ENCODE measurements at places on chromosomes 2 and 18. TPM values are rescaled to one million over a fixed set of nuclear protein-coding genes. Genes with fewer than 3 reads are reported as not detected.

- DNase-seq: no peak
Measured at GRCh38 chr2:150806336-150806735, 318.9 kb upstream of the RND3 start.

GRCh38 chr18:11388755-11389680 is 220.4 kb upstream of the SLC35G4 start:
- no peak for DNase-seq

GRCh38 chr2:12320027-12320734 is 396.6 kb upstream of the TRIB2 start:
- DNase-seq: peak; percentile 47

DNA sequence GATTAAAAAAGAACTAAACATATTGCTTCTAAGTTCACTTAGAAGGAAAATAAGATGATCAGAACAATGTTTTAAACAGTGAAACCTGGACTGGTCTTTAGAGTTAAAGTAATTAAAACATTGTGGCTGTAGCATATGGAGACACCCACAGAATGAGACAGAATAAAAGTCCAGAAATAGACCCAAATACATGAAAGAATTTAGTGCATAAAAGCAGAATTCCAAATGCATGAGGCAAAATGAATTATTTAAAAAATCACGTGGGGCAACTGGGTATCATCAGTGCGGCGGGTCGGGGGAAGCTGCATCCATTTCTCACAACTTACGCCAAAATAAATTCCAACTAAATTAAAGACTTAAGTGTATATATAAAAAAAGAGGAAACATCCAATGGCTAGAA is 12.1 kb downstream of the RNF149 start:
- no peak for DNase-seq

DNA sequence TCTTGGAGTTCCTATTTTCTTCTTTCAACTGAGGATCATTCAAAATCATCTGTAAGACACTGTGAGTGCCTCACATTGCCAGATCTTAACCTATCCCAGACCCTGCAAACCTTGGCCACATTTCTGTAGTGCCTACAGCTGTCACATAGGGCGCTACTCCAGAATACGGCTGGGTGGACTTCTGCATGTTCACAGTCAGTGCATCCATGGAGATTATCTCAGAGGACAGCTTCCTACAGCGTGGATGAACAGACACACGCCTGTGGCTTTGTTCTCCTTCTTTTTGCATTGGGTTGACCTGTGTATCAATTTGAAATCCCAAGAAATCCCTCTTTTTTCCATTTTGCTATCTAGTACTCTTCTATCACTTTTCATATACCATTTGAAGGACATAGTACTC is 1.9 kb upstream of the KLHL29 start:
- no peak for DNase-seq

- no peak for DNase-seq
Measured at GRCh38 chr2:158505448-158505934, 48.7 kb downstream of the PKP4 start.

GRCh38 chr2:3624059-3624794 is 29.3 kb downstream of the COLEC11 start:
- DNase-seq: no peak

- no peak for DNase-seq
Measured at GRCh38 chr2:121473512-121473911, 57.2 kb upstream of the RNU4ATAC start.

- DNase-seq: no peak
Measured at GRCh38 chr2:95260028-95261023, 13.9 kb upstream of the PROM2 start.

DNA sequence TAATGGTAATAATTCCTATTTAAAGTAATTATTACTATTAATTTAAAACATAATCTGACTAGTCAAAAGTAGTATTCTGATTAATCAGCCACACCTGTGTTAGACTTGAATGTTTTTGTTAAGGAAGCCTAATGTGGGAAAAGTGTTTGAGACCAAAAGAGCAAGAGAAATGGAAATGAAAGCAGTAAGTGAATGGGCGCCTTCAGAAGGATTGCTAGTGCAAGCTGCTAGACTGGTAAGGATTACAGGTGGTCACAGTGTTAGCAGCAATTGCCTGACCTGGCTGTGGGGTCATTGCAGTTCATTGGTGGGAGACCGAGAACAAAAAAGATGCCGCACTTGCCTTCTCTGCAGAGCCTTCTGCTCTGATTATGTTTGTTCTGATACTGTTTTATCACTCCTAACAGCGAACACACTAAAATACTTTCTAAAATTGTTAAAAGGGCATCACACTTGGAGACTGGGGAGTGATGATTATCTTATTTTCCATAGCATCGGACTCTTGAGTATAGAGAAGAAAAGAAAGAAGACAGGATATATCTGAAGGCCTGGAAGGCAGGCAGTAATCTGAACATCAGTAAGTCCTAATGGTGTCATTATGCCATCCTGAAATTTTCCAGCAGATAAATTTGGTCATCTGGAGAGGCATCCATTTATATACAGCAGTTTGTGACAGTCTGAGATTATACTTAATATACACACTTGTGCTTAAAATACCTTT is 5.8 kb downstream of the SOCS6 start:
- no peak for DNase-seq

- DNase-seq: no peak
Measured at GRCh38 chr2:144267239-144267638, 252.7 kb downstream of the ZEB2 start.

DNA sequence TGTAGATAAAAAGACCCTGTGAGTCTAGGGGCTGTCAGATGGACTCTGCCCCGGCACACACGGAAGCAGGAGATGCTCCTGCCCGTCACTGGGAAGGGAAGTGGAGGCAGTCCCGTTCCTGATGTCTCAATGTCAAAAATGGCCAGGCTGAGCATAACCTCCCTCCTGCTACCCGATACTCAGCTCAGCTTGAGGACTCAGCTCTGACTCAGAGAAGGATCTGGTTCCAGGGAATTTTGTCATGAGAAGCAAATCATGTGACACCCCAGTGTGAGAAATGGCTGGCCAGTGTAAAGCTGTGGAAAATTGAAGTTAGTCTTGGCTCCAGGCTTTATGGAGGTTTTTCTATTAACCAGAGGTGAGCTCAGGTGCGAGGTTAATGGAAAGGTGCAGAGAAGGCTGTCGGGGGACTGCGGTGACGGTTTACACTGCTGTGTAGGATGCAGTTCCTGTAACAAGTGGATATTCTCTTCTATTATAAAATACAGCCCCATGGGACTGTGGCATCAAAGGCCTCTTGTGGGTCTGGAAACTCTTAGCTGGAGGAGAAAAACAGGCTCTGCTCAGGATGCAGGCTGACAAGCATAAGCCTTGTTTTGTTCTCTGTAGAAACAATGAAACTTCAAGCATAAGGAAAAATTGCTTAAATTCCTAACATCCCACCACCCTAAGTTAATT is 24.7 kb upstream of the AGAP1 start:
- DNase-seq: peak; percentile 22

DNA sequence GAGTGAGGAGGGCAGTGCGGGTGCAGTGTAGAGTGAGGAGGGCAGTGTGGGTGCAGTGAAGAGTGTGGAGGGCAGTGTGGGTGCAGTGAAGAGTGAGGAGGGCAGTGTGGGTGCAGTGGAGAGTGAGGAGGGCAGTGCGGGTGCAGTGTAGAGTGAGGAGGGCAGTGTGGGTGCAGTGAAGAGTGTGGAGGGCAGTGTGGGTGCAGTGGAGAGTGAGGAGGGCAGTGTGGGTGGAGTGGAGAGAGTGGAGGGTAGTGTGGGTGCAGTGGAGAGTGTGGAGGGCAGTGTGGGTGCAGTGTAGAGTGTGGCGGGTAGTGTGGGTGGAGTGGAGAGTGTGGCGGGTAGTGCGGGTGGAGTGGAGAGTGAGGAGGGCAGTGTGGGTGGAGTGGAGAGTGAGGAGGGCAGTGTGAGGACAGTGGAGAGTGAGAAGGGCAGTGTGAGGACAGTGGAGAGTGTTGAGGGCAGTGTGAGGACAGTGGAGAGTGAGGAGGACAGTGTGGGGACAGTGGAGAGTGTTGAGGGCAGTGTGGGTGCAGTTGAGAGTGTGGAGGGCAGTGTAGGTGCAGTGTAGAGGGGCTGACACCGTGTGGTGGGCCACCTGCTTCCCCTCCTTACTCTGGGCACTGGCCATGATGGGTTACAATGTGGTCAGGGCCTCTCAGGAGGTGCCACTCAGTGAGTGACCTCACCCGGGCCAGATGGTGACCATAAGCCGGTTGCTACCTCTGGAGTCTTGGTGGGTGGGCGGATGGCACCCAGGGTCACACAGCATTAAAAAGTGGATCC is 28.5 kb downstream of the INPP4A start:
- no peak for DNase-seq

DNA sequence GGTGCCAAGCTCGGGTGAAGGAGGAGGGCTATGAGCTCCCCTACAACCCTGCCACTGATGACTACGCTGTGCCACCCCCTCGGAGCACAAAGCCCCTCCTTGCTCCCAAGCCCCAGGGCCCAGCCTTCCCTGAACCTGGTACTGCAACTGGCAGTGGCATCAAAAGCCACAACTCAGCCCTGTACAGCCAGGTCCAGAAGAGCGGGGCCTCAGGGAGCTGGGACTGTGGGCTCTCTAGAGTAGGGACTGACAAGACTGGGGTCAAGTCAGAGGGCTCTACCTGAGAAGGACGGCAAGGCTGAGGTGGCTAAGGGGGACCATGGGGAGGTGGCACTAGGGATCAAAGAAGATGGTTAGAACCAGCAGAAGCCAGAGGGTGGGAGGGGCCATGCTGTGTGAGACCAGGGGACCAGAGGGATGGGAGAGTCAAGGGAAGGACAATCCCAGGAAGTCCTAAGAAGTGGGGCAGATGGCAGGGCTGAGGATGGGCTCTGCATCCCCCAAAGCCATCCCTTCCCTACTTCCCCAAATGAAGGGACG is 2.4 kb downstream of the DOK1 start:
- DNase-seq: no peak

- DNase-seq: no peak
Measured at GRCh38 chr2:234487356-234487755, 9.5 kb downstream of the ARL4C start.

GRCh38 chr18:80246445-80247392 is 595 bp downstream of the PARD6G start:
- DNase-seq: peak; percentile 42

The ARL6IP6 gene
- 25.9 TPM for total RNA-seq

The ACOXL gene
- 0.41 TPM for total RNA-seq

The TUBA3E gene
- 12.8 TPM for total RNA-seq

The LONRF2 gene
- total RNA-seq: 188 TPM

The IRS1 gene
- total RNA-seq: 12.4 TPM

The IAH1 gene
- total RNA-seq: 59.1 TPM
